ENCODE measurements at places on chromosomes 6 and 20.
A peak's percentile ranks its signal among the peaks of the same experiment; 100 is the strongest.

GRCh38 chr6:63272397-63272796 is 47.4 kb downstream of the LGSN start:
- DNase-seq, result peak; percentile 6

- peak; percentile 18 for DNase-seq
Measured at GRCh38 chr6:139376604-139377218, 2.3 kb upstream of the CITED2 start.

DNA sequence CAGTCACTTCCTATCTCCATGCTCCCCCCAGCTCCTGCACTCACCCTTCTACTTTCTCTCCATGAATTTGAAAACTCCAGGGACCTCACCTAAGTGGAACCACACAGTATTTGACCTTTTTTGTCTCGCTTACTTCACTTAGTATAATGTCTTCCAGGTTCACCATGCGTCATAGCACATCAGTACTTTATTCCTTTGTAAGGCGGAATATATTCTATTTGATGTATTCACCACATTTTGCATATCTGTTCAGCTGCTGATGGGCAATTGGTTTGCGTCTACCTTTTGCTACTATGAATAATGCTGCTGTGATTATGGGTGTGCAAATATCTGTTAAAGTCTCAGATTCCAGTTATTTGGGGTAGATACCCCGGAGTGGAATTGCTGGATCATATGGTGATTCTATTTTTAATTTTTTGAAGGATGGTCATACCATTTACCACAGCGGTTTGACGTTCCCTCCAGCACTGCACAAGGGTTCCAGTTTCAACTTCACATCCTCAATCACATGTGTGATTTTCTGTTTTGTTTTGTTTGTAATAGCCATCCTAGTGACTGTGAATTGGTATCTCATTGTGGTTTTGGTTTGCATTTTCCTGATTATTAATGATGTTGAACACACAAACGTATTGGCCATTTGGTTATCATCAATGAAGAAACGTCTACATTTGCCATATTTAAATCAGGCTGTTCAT is 20.3 kb upstream of the SYNDIG1 start:
- DNase-seq, result no peak

DNA sequence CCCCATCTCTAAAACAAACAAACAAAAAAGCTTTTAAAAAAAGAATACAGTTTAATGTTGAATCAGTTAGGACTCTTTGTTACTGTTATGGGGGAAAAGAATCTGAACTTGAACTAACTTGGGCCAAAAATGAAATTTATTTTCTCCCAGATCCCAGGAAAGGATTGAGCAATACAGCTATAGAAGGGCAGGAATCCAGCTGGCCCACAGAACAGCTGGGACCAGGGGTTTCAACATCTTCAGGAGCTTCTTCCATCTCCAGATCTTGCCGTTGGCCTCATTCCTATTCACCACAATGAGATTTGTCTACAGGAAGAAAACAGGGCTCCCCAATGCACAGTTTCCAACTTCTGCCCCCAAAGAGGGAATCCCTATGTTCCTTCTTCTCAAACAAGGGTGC is 43.2 kb upstream of the AKAP12 start:
- no peak for DNase-seq

DNA sequence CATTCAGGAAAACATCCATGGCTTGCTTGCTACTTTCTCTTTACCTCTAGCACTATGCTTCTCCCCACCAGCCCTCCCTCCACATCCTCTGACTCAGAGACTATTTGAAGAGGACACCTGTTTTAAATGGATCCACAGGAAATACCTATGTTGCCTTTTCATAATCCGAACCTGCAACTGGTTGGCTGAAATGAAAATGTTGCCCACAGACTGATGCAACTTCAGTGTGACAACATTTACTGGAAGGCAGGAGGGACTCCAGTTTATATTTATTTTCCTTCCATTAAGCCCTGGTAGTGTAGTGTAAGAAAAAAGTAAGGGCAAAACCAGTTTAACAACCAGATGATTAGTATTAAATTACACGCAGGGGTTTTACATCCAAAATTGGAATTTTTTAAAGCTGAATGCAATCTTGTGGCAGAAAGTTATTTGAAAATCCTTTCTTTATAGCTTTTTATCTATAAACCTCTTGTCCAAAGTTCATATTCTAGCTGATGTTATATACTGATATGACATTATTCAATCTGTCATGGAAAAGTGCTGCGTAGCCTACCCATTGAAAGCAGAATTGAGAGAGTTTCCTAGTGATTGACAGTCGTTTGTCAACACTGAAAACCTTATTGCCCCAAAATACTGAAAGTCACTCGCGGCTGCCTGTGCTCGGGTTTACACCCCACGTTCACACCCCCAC is 881 bp upstream of the AIG1 start:
- peak; percentile 47 for DNase-seq

DNA sequence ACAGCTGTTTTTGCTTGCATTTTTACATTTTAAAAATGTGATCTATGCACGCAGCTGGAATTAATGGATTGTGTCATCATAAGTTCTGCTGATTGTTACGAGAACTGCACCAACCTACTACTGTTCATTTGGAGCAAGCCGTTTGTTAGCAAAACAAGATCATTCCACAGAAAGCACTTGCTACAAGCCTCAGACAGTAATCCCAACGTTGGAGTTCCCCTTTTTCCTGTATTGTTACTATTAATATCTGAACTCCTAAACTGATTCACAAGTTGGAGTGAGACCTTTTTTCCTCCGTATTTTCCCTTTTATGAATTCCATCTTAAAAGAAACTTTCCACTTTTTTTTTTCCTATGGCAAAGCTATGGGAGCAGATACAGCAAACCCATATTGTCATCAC is 3.5 kb downstream of the TENT5A start:
- DNase-seq, result no peak

DNA sequence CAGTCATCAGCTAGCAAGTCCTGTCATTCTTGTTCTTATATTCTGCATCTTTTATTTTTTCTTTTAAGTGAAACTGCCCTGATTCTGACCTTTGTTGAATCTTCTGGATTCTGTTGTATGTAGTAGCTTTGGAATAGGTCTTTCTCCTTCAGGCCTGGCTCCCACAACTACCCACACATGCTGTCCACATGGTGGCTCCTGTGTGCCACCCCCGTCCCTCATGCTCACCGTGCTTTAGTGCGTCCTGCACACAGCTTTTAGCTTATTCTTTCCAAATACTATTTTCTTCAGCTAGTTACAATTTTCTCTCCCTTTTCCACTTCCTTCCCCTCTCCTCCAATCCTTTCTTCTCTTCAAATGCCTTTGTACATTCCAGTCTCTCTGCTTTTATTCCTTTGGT is 61.8 kb downstream of the CTNNBL1 start:
- no peak for DNase-seq

GRCh38 chr20:57003012-57003411 is 263.4 kb downstream of the BMP7 start:
- DNase-seq, result no peak

- no peak for DNase-seq
Measured at GRCh38 chr6:121522265-121522664, 86.8 kb downstream of the GJA1 start.

GRCh38 chr20:45874576-45874975 is 6.5 kb upstream of the ZSWIM1 start:
- no peak for DNase-seq

GRCh38 chr20:36496707-36497669 is 44.3 kb upstream of the MYL9 start:
- DNase-seq, result no peak

- DNase-seq, result no peak
Measured at GRCh38 chr6:168219804-168220203, 99.8 kb downstream of the DACT2 start.

GRCh38 chr6:24043848-24044247 is 82.2 kb upstream of the NRSN1 start:
- no peak for DNase-seq

GRCh38 chr6:14470671-14471070 is 353.1 kb downstream of the CD83 start:
- no peak for DNase-seq

DNA sequence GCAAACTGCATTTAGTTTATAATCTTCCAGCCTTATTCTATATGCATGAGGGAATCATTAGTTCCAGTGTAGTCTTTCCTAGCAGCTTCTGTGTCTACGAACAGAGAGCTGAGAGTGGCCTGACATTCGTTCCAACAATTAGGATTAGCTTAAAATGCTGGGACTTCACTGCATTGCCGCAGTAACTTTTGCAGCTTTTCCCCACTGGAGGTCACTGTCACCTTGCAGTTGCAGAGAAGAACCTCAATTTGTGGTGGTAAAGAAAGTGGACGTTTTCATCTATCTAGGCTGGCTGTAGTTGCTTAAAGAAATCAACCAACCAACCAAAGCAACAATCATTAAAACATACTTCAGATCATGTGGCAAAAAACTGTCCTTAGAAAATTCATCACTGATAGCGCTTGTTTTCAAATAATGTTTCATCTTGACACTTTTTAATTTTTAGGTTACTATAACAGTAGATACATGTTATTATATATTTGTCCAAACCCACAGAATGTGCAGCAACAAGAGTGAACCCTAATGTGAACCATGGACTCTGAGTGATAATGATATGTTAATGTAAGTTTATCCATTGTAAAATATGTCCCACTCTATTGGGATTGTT is 12.2 kb downstream of the MYLK4 start:
- peak; percentile 64 for DNase-seq

DNA sequence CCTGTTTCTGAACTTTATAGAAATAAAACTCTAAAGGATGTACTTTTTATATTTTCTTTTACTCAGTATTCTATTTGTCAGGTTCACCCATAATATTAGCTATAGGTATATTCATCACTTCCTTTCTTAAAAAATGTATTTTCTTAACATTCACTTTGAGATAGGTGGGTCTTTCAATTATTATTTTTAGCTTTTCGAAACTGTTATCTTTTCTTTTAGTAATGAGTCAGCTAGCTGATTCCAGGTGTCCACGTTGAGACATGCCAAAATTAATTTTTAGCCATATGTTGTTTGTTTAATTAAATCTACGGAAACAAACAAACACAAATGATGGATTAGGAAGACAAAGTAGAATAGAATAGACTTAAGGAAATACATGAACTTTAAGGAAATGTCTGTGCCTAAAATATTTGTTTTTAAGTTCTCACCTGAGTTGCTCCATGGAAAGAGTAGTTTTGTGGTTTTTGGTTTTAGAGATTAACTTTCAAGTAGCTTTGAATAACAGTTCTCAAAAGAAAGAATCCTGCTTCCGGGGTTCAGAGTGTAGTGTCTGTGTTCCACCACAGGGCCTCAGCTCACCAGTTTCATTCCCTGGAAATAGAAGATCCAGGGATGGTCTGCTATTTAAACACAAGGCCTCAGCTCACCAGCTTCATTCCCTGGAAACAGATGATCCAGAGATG is 435.0 kb downstream of the HAO1 start:
- DNase-seq, result no peak

- no peak for DNase-seq
Measured at GRCh38 chr20:4729265-4729664, 7.6 kb downstream of the PRND start.

GRCh38 chr6:24910331-24910960 is 25.3 kb downstream of the RIPOR2 start:
- DNase-seq, result peak; percentile 45

DNA sequence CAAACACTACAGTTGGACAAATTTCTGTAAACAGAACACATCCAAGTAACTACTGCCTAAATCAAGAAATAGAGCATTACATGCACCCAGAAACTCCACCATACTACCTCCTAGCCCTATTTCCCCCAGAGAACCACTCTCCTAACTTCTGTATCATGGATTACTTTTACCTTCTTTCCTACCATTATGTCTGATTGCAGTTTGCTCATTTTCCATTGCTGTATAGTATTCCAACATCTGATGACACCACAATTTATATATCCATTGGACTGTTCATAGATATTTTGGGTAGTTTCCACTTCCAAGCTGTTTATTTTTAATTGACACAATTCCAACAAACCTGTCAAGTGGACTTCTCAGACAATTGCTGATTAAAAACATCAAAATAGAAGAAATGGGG is 271.1 kb downstream of the CDC5L start:
- DNase-seq, result no peak

- DNase-seq, result no peak
Measured at GRCh38 chr6:6352772-6353171, 32.3 kb upstream of the F13A1 start.

GRCh38 chr6:170555305-170555704 is 1.1 kb downstream of the TBP start:
- DNase-seq, result no peak

DNA sequence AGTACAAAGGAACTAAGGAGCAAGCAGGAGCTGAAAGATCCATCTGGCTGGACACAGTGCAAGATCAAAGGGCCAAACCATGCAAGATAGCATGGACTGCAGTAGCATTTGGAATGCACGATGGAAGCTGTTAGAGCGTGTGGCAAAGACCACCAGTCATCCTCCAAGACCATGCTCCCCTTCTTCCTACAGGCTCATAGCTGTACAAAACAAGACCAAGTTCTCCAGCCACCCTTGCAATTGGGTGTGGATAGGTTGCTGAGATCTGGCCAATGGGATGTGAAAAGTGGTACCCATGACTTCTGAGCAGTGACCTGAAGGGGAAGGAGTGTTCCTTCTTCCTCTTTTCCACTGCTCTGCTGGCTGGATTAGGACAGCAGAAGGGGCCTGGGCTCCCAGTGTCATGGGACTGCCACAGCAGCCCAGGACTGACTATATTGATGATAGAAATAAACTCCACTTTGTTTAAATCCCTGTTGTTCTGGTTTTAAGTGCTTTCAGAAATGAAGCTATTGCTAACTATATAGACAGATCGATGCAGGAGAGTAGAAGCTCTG is 64.9 kb downstream of the SLC22A23 start:
- no peak for DNase-seq

DNA sequence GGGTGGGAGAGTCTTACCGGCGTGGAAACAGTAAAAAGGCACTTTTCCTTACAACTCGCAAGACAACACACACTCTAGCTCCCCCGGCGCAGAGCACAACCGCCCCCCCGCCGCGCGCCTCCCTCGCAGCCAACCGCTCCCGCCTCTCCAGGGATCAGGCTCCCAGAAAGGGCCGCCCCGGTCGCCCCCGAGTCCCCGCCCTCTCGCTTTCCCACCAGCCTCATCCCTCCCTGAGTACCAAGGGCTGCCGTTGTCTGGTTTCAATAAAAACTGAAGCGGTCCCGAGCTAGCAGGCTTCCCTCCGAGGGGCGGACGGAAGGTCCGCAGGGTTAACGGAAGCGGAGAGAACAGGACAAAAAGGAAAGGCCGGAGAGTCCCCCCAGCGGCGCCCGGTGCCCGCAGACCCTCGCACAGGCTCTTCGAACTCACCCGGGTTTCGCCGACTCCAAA is 804 bp downstream of the ELOVL5 start:
- peak; percentile 68 for DNase-seq

- no peak for DNase-seq
Measured at GRCh38 chr20:41167118-41167470, 29.8 kb downstream of the PLCG1 start.

GRCh38 chr20:63154395-63154794 is 61.5 kb downstream of the YTHDF1 start:
- no peak for DNase-seq
